ENCODE measurements at places on chromosomes 1 and 21.
A peak's percentile ranks its signal among the peaks of the same experiment; 100 is the strongest.

DNA sequence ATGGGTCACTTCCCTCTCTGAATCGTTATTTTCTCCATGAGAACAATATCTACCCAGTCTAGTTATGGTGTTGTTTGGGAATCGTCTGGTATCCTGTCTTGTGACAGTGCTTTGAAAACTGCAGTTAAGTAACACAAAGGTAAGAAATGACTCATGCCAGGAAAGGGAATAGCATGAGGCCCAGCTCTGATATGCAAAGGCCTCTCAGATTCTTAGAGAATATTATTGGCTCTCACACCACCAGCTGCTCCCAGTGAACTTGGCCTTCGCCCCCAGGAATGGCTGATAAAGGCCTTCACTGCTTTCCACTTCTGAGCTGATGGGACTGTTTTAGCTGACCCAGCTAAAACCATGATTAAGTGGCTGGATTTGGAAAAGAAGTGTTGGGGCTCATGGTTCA, 27.1 kb downstream of the NEK2 start:
- peak; percentile 52 for DNase-seq

GRCh38 chr1:180924939-180925338, 12.2 kb downstream of the KIAA1614 start:
- DNase-seq = no peak

- no peak for DNase-seq
Measured at GRCh38 chr1:200811704-200812103, 61.1 kb upstream of the GPR25 start.

- DNase-seq = no peak
Measured at GRCh38 chr1:47689894-47690293, 252.1 kb downstream of the FOXD2 start.

GRCh38 chr1:153626904-153627714, at the start of gene S100A13:
S100A13 (minus strand) TSS chr1:153627505; CDS start chr1:153626472, 1,033 bp downstream.
- DNase-seq = peak; percentile 94

GRCh38 chr1:208154040-208154439, 90.1 kb downstream of the PLXNA2 start:
- DNase-seq = peak; percentile 66

- peak; percentile 18 for DNase-seq
Measured at GRCh38 chr1:34779526-34779925, 1.5 kb upstream of the GJB3 start.

GRCh38 chr1:38273196-38273804, 226.7 kb upstream of the POU3F1 start:
- DNase-seq = no peak

GRCh38 chr1:207181847-207182246, 77.8 kb downstream of the C4BPA start:
- peak; percentile 45 for DNase-seq

DNA sequence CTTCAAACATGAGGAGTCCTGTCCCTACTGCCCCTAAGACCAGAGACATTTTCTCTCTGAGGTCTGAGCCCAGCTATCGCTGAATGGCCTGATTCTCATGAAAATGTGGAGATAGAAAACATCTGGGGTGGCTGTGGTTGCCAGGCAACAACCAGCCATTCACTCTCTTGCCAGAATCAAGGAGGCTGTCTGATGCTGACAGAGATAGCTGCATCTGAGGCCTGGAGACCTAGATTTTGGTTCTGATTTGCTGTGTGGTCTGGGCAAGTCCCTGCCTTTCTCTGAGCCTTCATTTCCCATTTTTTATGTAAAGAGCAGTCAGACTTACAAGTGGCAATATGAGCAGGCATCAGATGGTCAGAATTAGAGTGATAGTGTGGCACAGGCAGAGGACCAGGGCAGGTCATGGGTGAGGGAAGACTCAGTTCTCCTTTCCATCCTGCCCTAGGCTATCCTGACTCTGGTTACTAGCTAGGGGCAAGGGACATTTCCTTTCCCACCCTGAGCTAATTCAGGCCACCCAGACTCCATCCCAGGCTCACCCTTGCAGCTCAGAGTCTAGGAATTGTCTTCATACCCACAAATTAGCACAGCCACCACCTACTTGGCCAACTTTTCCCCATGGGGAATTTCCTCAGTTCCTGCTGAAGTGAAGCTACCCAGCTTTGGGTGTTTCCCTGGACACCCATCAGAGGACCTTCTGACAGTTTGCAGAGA, 20.0 kb upstream of the RNF19B start:
- DNase-seq = no peak

- DNase-seq = no peak
Measured at GRCh38 chr1:58409890-58410289, 136.6 kb downstream of the OMA1 start.

DNA sequence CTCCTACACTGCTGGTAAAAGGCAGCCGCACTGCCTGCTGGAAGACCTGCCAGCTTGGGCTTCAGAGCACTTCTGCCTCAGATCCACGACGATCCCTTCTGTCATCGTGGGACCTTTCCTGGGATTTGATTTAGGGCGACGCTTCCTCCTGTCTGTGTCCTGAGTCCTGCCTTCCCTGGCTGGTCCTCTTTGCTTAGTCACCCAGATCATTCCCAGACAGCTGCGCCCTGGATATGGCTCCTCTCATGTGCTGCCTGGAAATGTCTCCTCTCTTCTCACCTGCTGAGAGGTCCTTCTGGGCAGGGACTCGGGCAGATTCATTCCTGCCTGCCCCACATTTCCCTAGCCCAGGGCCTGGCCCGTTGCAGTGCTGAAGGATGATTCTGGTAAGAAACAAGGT, 72.4 kb upstream of the POU3F1 start:
- no peak for DNase-seq

- no peak for DNase-seq
Measured at GRCh38 chr1:86489242-86489878, 20.6 kb downstream of the CLCA1 start.

GRCh38 chr1:12138196-12139168, 28.3 kb upstream of the TNFRSF1B start:
- no peak for DNase-seq

GRCh38 chr1:179549368-179549700, 26.4 kb downstream of the NPHS2 start:
- DNase-seq = no peak

- peak; percentile 31 for DNase-seq
Measured at GRCh38 chr1:155651861-155652661, 36.5 kb downstream of the YY1AP1 start.

DNA sequence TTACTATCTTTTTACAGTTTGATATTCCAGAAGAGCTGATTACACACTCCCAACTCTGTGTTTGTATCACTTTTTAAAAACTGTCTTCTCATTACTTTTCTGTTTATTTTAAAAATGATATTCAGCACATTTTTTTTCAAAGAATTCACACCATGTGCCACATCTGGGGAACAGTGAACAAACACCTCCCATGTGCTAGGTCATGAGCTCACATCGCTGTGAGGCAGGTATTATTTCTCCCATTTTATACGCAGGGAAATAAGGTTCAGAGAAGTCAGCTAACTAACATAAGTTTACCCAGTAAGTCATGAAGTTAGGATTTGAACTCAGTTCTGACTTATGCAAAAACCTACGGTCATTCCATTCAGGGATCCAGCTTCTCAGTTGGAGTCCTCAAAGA, 44.9 kb downstream of the S1PR1 start:
- DNase-seq = no peak

GRCh38 chr1:53763461-53763860, 24.5 kb upstream of the GLIS1 start:
- DNase-seq = no peak

GRCh38 chr1:98119796-98120195, 199.0 kb upstream of the DPYD start:
- DNase-seq = peak; percentile 76

DNA sequence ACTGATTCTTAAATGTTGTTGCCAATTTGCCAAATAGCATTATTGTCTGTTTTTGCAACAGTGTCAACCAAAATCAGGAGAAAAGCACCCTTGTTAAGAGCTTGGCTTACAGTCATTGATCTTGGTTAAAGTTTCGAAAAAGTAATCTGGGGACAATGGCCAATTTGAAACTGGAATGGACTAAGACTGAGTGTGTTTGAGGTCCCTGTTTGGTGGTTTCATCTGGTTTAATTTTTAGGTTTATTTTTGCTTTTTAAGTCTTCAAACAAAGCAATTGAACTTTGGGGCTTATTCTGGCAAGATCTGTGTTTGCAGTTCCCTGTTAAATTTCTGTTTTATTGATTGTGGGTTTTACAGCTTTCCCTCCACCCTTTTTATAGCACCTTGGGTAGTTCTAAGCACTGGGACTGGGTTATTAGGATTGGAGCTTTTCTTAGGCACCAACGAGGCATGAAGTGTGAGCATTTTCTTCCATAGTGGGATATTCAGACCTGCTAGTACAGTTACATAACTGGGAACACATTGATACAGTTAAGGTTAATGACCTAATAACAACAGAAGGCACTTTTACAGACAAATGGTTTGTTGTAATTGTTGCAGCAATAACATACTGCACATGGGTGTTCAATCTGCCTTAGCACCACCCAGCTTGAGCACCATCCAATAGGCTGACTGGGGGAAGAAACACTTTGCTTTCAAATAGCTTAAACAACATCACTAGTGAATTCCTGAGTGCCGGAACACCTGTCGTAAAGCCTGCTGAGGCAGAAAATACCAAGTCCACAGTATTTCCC, 40.6 kb upstream of the MAP10 start:
- peak; percentile 15 for DNase-seq

DNA sequence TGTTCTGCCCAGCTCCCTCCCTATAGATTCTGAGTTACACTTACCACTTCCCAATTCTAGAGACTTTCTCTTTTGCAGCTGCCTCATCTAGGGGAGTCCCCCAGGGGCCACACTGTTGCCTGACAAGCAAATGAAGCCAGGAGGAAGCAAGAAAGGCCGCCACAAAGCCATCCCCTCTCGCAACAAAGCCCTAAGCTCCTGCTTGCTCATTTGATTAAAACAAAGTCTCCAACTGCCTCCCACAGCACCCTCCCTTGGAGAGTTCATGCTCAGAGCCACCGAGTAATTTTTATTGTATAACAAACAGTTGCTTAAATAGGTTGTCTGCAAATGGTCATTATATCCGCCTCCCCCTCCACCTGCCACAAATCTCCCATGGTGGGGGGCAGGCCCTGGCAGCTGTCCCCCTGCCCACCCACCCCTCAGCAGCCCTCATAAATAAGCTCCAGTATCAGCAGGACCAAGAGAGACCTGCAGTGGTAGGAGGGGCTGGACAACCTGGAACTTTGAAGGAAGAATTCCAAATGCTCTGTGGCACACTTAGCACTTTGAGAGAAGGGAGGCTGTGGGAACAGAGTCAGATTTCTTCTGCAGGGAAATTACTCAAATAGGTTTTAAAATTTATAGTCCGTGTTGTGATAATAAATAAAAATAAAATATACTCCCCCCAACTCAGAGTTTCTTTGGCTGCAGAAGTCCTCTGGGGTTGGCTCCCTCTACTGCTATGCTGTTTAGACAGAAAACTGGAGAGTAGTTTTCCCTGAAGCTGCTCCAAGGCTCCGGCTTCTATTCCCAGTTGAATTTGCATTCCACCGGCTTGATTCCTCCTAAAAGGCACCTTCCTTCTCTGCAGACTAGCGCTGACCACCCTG, 237.5 kb downstream of the TTLL7 start:
- no peak for DNase-seq

DNA sequence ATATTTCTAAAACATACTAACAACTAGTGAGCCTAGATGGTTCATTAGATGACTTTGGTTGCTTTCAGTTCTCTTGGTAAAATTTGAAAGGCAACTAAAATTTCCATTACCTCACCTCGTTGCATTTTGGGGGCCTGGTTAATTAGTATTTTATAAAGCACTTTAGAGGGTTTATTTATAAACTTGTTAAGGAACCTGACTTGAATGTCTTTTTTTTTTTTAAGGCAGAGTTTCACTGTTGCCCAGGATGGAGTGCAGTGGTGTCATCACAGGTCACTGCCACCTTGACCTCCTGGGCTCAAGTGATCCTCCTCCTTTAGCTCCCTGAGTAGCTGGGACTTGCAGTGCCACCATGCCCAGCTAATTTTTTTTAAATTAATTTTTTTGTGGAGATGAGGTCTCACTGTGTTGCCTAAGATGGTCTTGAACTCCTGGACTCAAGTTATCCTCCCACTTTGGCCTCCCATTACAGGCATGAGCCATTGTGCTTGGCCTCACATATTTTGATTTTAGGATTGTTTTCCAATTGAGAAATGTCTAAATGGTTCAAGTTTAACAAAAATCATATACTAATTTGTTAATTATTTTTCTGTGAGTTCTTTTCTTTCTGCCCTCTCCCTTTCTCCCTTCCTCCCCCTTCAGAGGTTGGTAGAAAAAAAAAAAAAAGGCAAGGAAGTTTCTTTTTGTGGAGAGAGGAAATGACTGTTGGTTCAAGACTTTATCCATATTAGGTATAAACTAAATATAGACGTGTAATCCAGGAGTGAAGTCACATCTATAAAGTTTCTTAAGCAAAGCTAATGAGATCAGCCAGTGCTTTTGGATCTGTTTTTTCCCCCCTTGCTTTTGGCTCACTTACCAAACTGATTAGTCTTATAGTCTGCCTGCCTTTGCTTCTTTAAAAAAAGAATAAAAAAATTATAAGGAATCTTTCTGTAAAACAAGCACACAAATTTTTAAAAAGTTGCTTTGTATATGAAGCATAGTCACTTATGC, 24.7 kb downstream of the CLIC4 start:
- DNase-seq = peak; percentile 29
